ENCODE measurements at places on chromosomes 13 and 19.

DNA sequence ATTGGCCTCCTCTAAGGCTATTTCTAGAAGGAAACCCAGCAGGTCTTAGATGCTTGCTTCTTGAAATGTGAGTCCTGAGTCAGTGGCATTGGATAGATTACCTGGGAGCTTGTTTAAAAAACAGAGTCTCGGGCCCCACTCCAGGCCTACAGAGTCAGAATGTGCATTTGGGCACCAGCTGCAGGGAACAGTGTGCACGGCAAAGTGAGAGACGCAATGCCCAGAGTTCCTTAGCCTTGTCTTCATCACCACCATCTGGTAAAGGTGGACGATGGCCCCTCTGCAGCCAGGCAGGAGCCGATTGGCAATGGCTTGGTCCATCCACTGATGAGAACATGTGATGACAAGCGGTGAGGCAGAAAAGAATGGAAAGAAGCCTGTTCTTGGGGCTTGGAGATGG lies 102.1 kb upstream of the TSC22D1 start:
- DNase-seq, result no peak

DNA sequence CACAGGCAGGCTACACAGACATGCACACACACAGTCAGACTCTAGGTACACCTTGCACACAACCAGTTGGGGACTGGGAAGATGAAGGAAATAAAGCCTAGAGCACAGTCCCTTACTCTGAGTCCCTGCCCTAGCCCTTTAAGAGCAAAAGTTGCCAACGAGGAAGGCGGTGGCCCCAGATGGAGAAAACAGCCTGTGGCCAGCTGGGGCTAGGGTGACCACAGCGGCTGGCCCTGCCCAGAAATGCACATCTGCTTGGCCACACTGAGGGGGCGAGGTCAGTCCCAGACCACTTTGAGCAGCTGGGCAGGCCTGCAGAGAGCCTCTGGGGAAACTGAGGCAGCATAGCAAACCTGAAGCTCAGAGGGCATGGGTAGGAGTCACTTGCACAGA lies 52.3 kb downstream of the PTPRS start:
- DNase-seq, result no peak

DNA sequence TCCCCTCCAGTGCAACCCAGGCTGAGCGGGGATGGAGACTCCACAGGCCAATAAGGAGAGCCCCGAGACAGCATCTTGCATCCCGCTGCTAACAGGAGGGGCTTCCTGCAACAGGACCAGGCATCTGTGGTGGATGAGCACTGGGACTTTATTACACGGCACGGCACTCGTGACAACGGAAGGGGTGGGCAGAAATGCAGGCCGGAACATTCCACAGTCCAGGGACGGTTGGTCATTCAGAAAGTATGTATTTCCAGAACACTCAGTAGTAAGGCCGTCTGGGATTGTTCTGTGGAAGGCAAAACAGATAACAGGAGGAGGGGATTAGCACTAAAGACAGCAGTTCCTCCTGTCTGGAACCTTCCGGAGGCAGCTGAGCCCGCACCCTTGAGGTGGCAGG lies 3.3 kb upstream of the TM6SF2 start:
- no peak for DNase-seq

- no peak for DNase-seq
Measured at GRCh38 chr13:46361276-46361934, 25.6 kb downstream of the RUBCNL start.

DNA sequence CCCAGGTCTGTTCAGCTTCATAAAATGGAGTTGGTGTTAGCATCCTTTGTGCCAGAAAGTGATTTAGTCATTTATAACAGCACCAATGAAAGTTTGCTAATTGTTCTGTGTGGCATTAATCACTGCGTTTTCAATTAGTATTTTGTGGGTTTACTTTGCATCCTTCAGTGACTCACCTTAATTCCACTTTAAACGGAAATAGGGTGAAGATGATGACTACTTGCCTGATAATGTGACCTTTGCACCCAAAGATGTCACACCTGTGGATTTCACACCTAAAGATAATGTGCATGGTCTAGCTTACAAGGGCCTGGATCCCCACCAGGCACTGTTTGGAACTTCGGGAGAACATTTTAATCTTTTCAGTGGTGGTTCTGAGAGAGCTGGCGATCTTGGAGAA lies 15.0 kb downstream of the GPATCH1 start:
- no peak for DNase-seq

GRCh38 chr13:113602291-113602988 lies 17.9 kb downstream of the TFDP1 start:
- DNase-seq, result no peak

DNA sequence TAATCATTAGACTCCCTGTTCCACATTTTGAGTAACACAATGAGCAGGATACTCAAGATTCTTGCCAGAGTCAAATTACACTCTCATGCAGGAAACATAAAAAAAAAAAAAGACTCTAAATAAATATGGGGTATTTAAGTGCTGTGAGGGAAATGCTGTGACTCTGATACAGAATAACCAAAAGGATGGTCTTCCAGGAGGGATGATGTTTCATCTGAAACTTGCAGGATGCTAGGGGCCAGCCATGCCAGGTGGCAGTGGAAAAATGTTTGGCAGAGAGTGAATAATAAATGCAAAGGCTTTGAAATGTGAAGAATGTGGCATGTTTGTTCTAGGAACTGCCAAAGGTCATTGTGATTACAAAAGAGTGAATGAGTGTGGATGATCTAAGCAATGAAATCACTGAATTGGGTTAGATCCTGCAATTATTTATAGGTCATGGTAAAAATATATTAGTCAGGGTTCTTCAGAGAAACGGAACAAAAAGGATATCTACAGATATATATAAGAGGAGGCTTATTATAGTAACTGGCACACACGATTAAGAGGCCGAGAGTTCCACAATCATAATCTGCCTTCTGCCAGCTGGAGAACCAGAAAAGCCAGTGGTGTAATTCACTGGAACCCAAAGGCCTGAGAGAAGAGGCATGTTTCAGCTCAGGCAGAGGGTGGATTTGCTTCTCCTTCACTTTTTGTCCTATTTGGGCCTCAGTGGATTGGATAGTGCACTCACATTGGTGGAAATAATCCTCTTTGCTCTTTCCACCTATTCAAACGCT lies 1832.8 kb upstream of the MIR17HG start:
- no peak for DNase-seq

GRCh38 chr13:29538652-29539040 lies 56.8 kb downstream of the SLC7A1 start:
- DNase-seq, result no peak

- DNase-seq, result no peak
Measured at GRCh38 chr13:29500386-29500785, 95.1 kb downstream of the SLC7A1 start.

- DNase-seq, result no peak
Measured at GRCh38 chr13:46949211-46949610, 52.4 kb upstream of the HTR2A start.

DNA sequence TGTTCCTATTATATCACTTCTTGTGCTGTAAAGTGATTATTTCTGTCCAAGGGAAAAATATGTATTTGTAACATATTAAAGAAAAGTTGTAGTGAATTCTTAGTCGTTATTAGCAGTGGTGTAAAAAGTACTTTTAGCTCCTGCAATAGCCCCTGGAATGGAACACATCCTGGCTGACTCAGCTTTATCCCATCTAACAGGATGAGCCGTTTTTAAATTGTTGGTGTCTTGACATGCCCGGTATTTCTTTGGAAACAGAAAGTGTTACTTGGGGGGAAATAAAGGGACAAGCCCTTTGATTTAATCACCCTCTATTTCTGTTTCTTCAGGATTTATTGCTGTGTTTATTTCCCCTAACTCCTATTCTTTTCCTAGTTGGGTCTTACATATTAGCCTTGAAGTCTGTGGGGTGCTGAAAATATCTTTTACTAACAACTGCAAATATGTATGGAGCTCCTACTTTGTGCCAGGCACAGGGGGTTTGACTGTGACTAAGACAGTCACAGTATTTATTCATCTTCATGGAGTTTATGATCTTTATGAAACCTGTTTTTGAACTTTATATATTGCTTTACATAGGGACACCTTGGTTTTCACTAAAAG lies 17.9 kb downstream of the COG3 start:
- DNase-seq, result no peak
